ENCODE measurements at places on chromosomes 6 and 20.

- DNase-seq = no peak
Measured at GRCh38 chr6:16466800-16467553, 228.6 kb downstream of the GMPR start.

DNA sequence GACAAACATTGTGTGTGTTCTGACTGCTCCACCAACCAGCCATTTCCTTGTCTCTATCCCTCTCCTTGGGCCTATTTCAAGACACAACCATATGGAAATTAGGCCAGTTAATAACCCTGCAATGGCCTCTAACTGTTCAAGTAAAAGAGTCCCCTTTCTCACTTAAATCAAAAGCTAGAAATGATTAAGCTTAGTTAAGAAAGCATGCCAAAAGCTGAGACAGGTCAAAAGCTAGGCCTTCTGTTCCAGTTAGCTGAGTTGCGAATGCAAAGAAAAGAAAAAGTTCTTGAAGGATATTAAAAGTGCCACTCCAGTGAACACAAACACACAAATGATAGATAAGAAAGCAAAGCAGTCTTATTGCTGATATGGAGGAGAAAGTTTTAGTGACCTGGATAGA is 22.5 kb downstream of the SERINC1 start:
- DNase-seq = no peak

DNA sequence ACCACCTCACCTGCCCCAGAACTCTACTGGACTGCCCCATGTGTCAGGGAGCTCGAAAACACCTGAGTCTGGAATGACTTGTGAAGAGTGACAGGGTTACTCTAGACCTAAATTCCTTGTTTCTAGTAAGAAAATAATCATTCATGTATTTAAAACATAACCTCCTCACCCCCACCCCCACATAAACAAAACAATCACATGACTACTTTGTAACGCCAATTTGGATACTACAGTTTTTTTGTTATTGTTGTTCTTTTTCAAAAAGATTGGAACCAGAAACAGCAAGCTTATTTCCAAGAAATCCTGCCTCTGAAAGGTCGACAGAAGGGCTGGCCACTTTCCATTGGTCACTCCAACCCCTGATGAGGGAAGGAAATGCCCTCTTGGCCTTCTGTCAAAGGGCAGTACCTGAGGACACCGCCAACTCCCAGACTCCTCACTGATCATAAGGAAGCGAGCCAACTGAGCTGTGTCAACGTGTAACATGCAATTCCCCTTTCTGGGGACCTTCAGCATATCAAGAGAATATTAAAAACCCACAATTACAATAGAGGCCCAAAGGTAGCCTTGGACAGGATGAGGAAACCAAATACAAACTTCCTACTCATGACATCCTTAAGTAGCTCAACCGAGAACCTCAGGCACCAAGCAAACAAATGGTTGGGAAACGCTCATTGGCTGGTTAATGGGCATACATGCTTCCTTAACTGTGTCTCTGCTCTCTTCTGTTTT is 2.6 kb downstream of the MCUR1 start:
- no peak for DNase-seq

- DNase-seq = no peak
Measured at GRCh38 chr20:54515793-54516628, 40.6 kb downstream of the DOK5 start.

DNA sequence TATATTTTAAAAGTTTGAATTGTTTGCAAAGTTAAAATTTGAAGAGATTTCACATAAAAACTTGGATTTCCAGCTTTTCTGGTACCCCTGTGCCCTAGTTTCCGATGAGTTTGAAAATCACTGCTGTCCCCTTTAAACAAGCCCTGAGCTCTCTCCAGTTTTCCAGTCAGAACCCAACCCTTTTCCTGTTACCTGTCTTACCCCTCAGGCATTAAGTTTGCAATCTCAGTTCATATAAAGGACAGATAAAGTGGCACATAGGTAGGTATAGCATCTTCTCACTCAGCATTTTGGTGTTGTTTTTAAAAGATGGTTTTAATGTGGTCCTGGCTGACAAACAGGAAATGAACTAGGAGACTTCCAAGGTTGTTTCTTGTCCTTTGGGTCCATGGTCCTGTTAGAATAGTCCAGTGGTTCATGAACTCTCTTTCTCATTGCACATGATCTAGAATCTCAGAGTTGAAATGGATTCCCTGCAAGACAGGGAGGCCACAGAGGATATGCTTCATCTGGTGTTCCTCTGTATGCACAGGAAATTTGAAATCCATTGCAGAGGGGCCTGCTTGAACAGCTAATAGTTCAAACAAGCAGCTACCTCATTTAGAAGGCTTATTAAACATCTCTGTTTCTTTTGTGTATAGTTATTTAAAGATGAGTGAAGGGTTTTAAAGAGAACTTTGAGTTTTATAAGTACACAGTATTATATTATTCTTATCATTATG is 82.7 kb downstream of the JAG1 start:
- DNase-seq = no peak

GRCh38 chr6:139029470-139030227 is 1.1 kb downstream of the ABRACL start:
- no peak for DNase-seq

All from stimulated activated CD4-positive, alpha-beta T cell treated with anti-CD3 and anti-CD28 coated beads, Interleukin-1b, Interleukin-23, amount 100 ng/mL, for 1 hour (primary cell).